ENCODE measurements at places on chromosomes 2 and 18. TPM values are rescaled to one million over a fixed set of nuclear protein-coding genes. Genes with fewer than 3 reads are reported as not detected.

GRCh38 chr2:15378148-15378908 lies 182.8 kb downstream of the NBAS start:
- DNase-seq = no peak
- H3K36me3 ChIP-seq = peaks cover 12% of the 10 kb centered on the region
- no peaks in the 10 kb centered on the region for H3K4me1 ChIP-seq
- no peak overlapping the region for H3K27ac ChIP-seq
- H3K4me3 ChIP-seq = no peak overlapping the region

DNA sequence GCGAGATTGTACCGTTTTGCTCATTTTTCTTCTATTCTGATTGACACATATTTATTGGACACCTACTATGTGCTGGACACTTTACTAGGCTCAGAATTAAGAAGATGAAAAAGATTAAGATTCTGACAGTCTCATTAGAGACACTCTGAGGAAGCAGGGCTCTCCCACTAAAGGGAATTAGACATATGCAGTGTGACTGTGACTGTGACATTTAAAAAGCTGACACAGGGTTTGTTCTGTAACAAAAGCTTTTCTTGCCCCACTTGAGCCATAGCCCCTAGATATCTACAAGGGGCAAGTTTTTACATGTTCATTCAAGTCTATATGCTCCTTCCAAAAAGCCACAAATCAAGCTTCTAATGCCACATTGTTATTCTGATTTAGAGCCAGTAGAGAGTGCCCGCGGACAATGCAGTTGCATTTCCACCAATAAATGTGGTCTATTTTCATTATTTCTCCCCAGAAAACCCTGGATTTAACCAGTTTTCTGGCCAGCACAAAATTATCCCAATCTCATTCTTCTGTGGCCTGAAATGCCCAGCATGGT lies 9.8 kb downstream of the ARHGAP25 start:
- no peak overlapping the region for H3K4me3 ChIP-seq
- H3K4me1 ChIP-seq = no peaks in the 10 kb centered on the region
- no peak for DNase-seq
- H3K27me3 ChIP-seq = no peaks in the 10 kb centered on the region

ZRANB3 gene
- total RNA-seq = 7.2 TPM

GRCh38 chr2:71783815-71784214 lies 330.5 kb downstream of the DYSF start:
- no peak overlapping the region for H3K4me3 ChIP-seq
- no peaks in the 10 kb centered on the region for H3K27me3 ChIP-seq
- no peaks in the 10 kb centered on the region for H3K4me1 ChIP-seq
- no peak overlapping the region for H3K27ac ChIP-seq
- H3K36me3 ChIP-seq = no peaks in the 10 kb centered on the region

GRCh38 chr2:6885968-6886367 lies 8.4 kb downstream of the RSAD2 start:
- no peak overlapping the region for H3K27ac ChIP-seq
- H3K27me3 ChIP-seq = no peaks in the 10 kb centered on the region
- no peak overlapping the region for H3K4me3 ChIP-seq
- H3K4me1 ChIP-seq = no peaks in the 10 kb centered on the region

- no peaks in the 10 kb centered on the region for H3K36me3 ChIP-seq
- no peak overlapping the region for H3K4me3 ChIP-seq
- H3K27ac ChIP-seq = no peak overlapping the region
- DNase-seq = no peak
- no peaks in the 10 kb centered on the region for H3K27me3 ChIP-seq
- no peaks in the 10 kb centered on the region for H3K4me1 ChIP-seq
These were observed 110.5 kb downstream of the ZNF407 start for GRCh38 chr18:74708169-74708568.

- H3K27me3 ChIP-seq = no peaks in the 10 kb centered on the region
- H3K4me1 ChIP-seq = peaks cover 26% of the 10 kb centered on the region
- H3K36me3 ChIP-seq = no peaks in the 10 kb centered on the region
These were observed 111.3 kb downstream of the HDAC4 start for GRCh38 chr2:239289545-239289944.

GPR39 gene
- 2.2 TPM for total RNA-seq

ERLEC1 gene
- 30.1 TPM for total RNA-seq

DNA sequence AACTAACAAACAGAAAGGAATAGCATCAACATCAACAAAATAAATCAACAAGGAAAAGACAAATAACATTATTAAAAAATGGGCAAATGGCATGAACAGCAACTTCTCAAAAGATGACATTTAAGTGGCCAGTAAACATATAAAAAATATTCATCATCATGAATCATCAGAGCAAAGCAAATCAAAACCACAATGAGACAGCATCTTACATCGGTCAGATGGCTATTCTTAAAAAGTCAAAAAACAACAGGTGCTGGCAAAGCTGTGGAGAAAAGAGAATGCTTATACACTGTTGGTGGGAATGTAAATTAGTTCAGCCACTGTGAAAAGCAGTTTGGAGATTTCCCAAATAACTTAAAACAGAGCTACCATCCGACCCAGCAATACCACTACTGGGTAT lies 327.1 kb downstream of the CMPK2 start:
- no peaks in the 10 kb centered on the region for H3K36me3 ChIP-seq
- H3K4me1 ChIP-seq = no peaks in the 10 kb centered on the region
- no peak overlapping the region for H3K27ac ChIP-seq
- no peak for DNase-seq
- no peak overlapping the region for H3K4me3 ChIP-seq

HOXD1 gene
- total RNA-seq = not detected

Measured in liver (tissue), 10 donors.